Activated T-helper 9 cell treated with anti-CD3 and anti-CD28 coated beads, Interleukin-2, amount 50 U/mL, for 16 hours (primary cell): ENCODE measurements at places on chromosomes 4 and X.

DNA sequence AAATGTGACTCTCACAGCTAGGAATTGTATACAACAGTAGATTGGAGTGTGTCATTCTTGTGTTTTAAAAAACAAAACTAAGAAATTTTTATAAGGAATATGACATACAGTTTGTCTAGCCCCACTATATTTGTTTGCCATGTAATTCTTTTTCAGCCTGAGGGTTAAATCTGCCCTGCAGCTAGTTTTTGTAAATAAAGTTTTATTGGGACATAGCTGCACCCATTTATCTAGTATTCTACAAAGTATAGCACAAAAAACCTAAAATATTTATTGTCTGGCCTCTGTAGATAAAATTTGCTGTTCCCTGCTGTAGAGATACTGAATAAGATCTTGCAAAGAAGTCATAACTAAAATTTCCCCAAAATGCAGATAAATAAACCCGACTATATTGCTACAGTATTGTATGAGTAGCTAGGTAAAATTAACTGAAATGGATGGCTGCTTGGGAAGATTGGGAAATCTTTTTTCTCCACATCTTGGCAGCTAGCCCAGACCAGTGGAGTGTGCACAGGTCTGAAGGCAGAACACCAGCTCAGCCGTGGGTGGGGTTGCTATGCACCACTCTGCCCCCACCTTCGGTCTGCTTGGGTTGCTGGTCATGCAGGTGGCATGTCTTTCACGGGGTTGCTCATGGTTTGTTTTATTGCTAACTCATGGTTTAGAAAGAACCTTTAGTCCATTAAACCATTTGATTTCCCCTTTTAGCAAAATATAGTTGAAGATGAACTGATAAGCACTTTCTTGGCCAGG is 127.9 kb downstream of the KLHL8 start:
- DNase-seq: no peak

DNA sequence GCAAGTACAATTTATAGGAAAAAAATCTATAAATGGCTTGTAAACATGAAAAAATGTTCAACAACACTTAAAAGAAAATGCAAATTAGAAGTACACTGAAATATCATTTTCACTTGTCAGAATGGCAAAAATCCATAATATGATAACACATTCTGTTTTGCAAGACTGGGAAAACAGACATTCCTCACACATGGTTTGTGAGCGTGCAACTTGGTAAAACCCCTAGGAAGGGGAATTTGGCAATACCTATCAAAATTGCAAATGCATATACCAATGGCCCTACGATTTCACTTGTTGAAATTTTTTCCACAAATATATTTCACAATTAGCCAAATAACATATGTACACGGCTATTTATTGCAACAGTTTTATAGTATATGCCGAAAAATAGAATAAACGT is 31.4 kb downstream of the TBC1D9 start:
- DNase-seq: no peak

- DNase-seq: no peak
Measured at GRCh38 chr4:71107726-71108125, 114.3 kb downstream of the DCK start.

GRCh38 chr4:10783351-10783750 is 98.8 kb upstream of the CLNK start:
- no peak for DNase-seq

- DNase-seq: no peak
Measured at GRCh38 chr4:111649308-111649707, 495.9 kb upstream of the FAM241A start.

DNA sequence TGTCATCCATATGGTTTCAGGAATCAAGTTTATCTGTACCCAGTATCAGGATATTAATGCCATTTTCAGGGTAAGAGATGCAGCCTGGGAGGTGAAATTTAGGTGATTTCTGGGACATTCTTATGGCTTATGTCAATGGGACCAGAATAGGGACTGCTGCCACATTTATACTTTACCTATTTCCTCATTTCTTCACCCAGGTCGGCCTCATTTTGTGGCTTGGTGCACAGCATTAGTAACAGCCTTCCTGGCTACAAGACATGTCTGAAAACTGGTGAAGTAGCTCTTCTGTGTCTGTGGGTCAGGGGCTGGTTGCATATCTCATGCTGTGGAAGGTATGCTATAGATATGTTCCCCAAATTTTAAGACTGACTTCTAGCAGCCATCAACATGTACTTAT is 284.8 kb downstream of the AFF2 start:
- DNase-seq: no peak

DNA sequence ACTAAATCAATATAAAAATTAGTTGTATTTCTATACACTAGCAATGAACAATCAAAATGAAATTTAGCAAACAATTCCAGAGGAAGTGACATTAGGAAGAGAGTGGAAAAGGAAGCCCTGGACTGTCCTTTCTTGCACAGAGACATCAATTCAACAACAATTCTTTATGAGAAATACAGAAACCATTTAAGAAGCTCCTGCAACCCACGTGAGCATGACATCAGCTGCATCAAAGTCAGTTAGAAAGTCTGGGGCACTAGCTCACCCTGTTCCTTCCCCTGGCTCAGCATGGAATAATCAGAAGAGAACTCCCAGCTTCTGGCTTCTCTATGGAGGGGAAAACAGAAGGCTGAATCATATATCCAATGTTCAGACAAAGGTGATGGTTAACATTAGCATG is 48.6 kb upstream of the STARD8 start:
- no peak for DNase-seq

- DNase-seq: no peak
Measured at GRCh38 chr4:16268290-16268689, 42.0 kb upstream of the TAPT1 start.
